ENCODE measurements at places on chromosomes 12 and 14. TPM values are rescaled to one million over a fixed set of nuclear protein-coding genes. Genes with fewer than 3 reads are reported as not detected.

DNA sequence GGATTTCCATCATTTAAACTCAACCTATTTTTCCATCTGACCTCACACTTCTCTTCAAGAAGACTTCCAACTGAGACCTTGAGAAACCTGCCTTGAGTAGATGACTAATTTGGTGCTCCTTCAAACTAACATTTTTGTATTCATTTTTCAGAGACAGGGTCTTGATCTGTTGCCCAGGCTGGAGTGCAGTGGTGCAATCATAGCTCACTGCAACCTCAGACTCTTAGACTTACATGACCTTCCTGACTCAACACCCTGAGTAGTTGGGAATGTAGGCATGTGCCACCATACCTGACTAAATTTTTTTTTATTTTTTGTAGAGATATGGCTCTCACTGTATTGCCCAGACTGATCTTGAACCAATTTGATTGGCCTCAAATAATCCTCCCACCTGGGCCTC, 389.9 kb downstream of the PDZRN4 start:
- DNase-seq: no peak

- DNase-seq: no peak
These were observed 10.8 kb downstream of the PIGH start for GRCh38 chr14:67589204-67589770.

DNA sequence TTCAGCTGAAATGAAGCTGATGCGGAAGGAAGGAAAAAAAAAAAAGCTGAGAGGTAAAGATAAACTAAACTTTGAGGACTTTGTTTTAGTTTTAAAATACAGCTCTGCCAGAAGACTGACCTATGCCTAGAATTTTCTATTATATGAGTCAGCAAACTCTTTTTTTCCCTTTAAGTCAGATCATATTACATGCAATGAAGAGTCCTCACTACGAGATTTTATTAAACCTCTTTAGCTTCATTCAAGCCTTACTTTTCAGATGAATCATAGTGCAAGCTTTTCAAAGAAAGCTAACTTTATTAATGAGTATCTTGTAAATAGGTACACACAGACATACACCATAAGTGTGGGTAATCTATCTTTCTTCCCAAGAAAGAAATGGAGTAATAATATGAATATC, 57.8 kb upstream of the FSCB start:
- no peak for DNase-seq

- DNase-seq: peak; percentile 48
These were observed 37.2 kb downstream of the RDH12 start for GRCh38 chr14:67738740-67739504.

DNA sequence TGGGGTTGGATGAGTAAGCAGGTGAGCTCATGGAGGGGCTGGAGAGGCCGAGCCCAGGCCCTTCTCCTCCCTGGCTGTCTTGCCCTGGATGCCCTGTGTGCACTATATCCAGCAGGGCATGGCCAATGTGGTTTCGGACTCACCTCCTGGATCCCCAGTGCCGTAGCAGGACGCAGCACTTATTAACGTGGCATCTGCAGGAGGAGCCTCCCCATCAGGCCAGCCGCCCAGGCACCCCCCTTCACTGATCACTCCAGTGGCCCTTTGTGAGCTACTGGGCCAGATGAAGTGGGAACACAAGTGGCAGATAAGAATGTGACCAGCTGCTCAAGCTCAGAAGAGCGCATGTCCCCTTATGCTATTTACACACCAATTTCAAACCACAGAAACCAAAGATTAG, 43.1 kb upstream of the DICER1 start:
- peak; percentile 26 for DNase-seq

DNA sequence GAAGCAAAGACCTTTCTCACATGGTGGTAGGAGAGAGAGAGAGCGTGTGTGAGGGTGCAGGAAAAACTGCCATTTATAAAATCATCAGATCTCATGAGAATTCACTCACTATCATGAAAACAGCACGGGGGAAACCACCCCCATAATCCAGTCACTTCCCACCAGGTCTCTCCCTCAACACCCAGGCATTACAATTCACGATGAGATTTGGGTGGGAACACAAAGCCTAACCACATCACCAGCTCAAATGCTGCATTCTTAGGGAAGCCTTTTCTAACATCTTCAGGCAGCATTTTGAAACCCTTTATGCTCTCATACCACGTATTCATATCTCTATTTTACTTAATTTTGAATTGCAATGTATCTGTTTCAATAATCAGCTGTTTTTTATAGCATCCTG, 165.9 kb downstream of the TMTC3 start:
- no peak for DNase-seq

DNA sequence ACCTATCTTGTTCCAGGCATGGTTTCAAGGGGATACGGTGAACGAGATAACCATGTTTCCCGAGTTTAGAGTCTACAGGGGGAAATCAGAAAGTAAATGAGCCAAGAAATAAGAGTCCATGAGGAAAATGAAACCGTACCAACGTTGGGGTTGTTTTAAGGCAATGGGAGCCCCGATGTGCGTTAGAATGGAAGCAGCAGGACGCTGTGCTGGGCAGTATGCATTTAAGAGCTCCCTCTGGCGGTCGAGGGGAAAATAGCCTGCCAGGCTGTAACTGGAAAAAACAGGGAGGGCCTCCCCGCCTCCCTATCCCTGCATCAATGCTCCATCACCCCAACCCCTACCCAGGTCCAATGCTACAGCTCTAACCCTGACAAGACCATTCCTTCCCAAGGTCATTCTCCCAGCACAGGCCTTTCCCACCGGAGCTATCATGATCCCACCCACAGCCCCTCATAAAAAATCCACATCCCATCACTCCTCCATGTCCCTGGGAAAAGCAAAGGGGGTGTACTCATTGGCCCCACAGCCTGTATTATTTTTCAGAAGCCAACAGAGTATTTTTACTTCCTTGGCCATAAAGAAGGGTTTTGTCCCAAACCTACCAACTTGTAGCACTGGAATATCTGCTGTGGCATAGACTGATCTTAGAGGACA, 226.3 kb upstream of the NOS1 start:
- DNase-seq: peak; percentile 52

- no peak for DNase-seq
These were observed 212.3 kb upstream of the FOXN3 start for GRCh38 chr14:89629383-89629782.

- DNase-seq: no peak
These were observed 6.1 kb upstream of the KRAS start for GRCh38 chr12:25256826-25257225.

- DNase-seq: no peak
These were observed 85.7 kb upstream of the TBX3 start for GRCh38 chr12:114769634-114770033.

- no peak for DNase-seq
These were observed 92.0 kb downstream of the EPS8 start for GRCh38 chr12:15697201-15697600.

DNA sequence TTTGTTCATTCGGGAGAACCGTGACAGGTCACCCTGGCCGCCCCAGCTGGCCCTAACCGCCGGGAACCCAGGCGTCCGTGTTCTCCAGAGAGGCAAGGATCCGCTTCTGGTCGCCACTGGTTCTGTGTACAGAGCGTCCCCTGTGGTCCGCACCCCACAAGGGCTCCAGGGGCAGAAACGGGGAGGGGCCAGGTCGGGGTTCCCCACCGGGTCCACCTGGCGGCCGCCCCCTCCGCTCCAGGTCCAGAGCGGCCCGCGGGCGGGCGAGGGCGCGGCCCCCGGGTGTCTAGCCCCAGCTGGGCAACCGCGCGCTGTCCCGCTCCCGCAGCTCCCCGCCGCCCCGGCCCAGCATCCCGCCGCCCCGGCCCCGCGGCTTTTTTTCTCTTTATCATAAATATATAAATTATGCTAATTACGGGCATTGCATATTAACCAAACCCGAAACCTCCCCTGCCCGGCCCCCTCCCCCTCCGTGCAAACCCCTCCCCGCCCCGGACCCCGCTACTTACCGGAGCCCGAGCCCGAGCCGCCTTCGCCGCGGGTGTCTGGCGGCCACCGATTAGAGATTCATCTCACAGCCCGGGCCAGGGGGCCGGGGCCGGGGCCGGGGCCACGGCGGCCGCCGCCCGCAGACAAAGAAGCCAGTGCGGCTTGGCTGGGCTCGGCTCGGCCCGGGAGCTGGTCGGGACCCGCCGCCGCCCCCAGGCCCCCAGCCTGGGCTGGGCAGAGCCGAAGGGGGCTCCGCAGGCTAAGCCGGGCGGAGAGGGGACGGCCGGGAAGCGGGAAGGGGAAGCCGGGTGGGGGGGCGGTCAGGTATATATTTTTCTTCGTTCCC, 512 bp downstream of the POU6F1 start:
- DNase-seq: peak; percentile 59

GRCh38 chr12:62659453-62660295, 193.0 kb downstream of the MON2 start:
- no peak for DNase-seq

DNA sequence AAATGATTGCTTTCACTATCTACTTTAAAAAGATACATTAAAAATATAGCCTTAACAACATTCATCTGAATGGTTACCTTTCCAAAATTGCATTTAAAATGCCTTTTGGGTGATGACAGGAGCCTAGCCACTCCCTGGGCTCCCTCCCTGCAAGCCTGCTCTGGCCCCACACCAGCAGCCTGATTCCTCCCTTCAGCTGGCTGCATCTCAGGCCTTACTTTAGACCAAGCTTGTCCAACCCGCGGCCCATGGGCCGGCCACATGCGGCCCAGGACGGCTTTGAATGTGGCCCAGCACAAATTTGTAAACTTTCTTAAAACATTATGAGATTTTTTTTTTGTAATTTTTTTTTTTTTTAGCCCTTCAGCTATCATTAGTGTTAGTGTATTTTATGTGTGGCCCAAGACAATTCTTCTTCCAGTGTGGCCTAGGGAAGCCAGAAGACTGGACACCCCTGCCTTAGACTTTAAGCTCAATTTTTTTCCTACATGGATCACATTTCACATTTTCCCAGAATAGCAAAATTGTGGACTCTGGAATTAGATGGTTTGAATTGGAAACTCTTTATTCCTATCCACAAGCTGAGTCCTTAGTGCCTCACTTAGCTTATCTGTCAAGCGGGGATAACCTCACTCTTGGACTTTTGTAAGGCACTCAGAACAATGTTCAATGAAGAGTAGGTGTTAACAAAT, 124.4 kb downstream of the MYRFL start:
- DNase-seq: no peak

DNA sequence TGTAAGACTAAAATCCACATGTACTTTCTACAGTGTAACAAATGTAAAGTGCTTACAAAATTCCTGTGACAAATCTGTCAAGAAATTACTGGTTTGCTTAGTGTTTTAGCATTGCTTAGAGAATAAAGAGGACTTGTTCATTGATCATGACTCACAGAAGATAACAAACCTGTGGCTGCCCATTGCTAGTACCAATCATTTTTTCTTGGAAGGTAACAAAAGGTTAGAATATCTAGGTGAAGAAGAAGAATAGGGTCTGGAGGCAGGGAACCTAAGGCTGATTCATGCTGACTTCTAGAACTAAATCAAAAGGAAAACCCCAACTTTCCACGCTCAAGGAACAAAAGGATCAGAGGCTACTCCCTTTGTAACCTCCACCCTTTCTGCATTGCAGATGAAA, 232.7 kb upstream of the ABCD2 start:
- DNase-seq: no peak

- no peak for DNase-seq
These were observed 44.4 kb upstream of the IQSEC3 start for GRCh38 chr12:22190-22529.

- no peak for DNase-seq
These were observed 293.2 kb downstream of the DPF3 start for GRCh38 chr14:72600551-72601330.

DNA sequence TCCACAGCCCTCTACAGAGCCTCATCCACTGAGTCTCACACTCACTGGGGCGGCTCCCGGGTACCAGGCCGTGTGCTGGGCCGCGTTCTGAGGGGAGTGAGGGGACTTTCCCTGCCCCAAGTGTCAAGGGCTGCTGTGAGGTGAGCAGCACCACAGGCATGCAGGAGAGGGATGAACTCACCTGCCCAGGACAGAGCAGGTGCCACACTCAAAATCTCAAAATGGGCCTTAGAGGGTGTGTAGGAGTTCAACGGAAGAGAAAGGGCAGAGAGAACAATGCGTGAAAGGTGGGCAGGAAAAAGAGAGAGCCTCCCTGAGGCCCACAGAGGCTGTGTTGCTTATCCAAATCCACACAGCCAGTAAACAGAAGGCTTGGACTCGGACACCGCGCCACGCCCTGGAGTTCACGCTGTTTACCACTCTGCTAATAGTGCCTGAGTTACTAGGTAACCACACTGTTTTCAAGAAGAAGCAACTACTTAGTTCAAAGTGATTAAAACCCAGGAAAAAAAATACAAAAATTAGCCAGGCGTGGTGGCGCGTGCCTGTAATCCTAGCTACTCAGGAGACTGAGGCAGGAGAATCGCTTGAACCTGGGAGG, 32.7 kb downstream of the TSPAN11 start:
- no peak for DNase-seq

GRCh38 chr12:41186026-41186425, 2.1 kb upstream of the PDZRN4 start:
- DNase-seq: no peak

- no peak for DNase-seq
These were observed 28.7 kb downstream of the WNT5B start for GRCh38 chr12:1657688-1658087.

DNA sequence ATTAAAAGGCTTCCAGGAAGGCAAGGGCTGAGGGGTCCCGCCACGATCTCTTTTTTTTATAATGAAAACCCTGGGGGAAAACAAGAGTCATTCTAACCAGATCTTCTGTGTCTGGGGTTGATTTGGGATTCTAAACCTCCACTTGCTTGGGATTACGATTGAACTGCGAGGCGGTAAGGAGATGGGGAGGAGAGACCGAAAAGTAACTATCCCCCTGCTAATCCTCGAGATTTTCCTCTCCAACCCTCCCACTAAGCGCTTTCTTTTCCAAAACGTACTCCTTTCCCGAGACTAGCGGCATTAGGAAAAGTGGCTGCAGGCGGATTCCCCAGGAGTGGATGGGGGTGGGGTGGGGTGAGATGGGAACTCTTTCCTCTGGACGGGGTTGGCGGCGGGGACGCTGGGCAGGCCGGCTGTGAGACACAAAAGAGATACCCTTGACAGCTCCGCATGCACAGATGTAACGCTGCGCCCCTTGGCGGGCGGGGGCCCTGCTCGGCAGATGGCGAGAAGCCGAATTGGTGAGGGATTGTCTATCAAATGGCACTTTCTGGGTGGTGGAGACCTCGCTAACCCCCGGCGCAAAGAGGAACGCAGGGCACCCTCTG, 830 bp upstream of the SRRM4 start:
- DNase-seq: no peak

DNA sequence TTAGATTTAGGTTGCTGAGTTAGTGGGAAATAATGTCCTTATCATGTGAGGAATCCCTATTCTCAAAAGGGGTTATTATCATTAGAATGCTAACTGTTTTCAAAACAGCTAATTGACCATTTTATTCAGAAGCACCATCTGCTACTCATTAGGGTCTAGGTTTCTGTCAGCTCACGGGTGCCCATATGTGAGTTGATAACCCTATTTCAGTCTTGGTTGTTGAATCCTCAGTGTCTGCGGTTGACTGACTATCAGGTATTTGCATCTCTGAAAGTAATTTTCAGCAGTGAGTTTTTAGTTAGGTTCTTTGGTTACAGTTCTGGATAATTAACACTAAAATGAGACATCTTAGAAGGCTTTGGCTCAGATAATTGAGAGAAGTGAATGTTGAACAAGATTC, 1404.0 kb downstream of the AACS start:
- DNase-seq: no peak

The KCNH3 gene
- total RNA-seq: 1.1 TPM

The RIN3 gene
- total RNA-seq: 27.3 TPM

The IL22 gene
- total RNA-seq: not detected

The TPPP2 gene
- 0.62 TPM for total RNA-seq

The ARMH4 gene
- 2.9 TPM for total RNA-seq

The TAS2R14 gene
- 8.0 TPM for total RNA-seq

The CIROP gene
- not detected for total RNA-seq
